ENCODE measurements at places on chromosomes 11 and 22. TPM values are rescaled to one million over a fixed set of nuclear protein-coding genes. Genes with fewer than 3 reads are reported as not detected.

The TSGA10IP gene
- total RNA-seq: not detected

DNA sequence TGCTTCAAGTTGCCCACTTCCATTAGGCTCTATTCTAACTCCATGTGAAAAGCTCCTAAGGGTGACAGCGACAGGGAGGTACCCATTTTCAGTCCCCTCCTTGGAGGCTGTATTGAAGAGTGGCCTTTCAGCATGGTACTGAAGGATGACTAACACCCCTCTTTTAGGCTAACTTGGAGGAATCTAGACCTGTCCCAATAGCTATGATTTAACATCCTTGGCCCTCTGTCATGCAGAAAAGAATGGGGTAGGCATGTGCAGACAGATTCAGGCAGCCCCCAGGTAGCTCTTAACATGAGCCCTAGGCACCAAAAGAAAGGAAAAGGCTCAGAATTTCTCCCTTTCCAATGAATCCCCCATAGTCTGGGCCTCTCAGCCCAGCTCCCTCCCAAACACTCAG lies 89.3 kb upstream of the AMOTL1 start:
- H3K27me3 ChIP-seq: no peaks in the 10 kb centered on the region
- no peak overlapping the region for H3K27ac ChIP-seq
- H3K4me3 ChIP-seq: no peak overlapping the region
- no peak for DNase-seq

- DNase-seq: no peak
- no peaks in the 10 kb centered on the region for H3K4me1 ChIP-seq
- no peaks in the 10 kb centered on the region for H3K27me3 ChIP-seq
- H3K27ac ChIP-seq: no peak overlapping the region
- H3K4me3 ChIP-seq: no peak overlapping the region
Observed at GRCh38 chr11:108522318-108522717, 24.1 kb upstream of the POGLUT3 start.

DNA sequence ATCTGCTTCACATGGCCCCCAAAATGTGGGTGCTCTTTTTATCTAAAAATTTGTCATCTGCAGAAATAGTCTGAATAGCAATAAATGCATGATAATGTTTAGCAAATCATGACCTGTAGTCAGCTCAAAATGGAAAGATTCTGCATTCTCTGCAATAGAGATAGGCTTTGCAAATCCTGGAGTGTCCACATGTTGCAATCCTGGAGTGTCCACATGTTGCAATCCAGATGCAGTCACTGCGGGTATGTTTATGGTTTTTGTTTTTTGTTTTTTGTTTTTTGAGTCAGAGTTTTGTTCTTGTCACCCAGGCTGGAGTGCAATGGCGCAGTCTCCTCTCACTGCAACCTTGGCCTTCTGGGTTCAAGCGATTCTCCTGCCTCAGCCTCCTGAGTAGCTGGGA lies 20.2 kb upstream of the LRRC32 start:
- H3K27me3 ChIP-seq: no peaks in the 10 kb centered on the region
- DNase-seq: peak; percentile 81
- H3K36me3 ChIP-seq: no peaks in the 10 kb centered on the region
- no peak overlapping the region for H3K4me3 ChIP-seq
- H3K27ac ChIP-seq: no peak overlapping the region
- H3K4me1 ChIP-seq: no peaks in the 10 kb centered on the region

DNA sequence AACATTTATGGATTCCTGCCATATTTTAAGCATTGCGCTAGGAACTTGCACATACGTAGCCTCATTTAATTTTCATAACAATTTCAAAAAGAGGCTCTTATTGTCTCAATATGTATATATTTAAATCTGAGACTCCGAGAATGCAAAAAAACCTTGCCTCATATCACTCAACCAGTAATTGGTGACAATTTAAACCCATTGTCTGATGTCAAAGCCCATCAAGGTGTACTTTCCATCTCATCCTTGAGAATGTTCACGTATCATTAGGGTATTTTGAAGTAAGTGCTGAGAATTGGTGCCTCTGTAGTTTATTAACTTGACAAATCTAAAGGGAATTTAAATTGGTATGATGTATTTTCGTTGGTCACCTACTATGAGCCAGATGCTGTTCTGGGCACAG lies 136.5 kb downstream of the FAM76B start:
- no peaks in the 10 kb centered on the region for H3K36me3 ChIP-seq
- H3K4me3 ChIP-seq: no peak overlapping the region

The TPH1 gene
- total RNA-seq: not detected

The P2RY2 gene
- total RNA-seq: not detected

DNA sequence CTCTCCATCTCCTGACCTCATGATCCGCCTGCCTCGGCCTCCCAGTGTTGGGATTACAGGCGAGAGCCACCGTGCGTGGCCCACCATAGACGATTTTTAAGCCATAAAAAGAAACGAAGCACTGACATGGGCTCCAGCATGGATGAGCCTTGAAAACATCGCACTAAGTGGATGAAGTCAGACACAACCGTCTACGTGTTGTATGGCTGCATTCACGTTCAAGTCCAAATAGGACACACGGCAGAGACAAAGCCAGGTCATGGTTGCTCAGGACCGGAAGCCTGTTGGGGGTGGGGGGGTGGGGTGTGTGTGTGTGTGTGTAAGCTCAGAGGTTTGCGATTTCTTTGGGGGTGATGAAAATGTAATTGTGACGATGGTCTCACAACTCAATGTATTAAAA lies 10.0 kb downstream of the RRP7A start:
- no peak for DNase-seq
- H3K4me1 ChIP-seq: no peaks in the 10 kb centered on the region
- H3K36me3 ChIP-seq: no peaks in the 10 kb centered on the region

GRCh38 chr22:41285441-41285819 lies 557 bp downstream of the RANGAP1 start:
- peak overlapping the region; percentile 96 for H3K27ac ChIP-seq
- H3K27me3 ChIP-seq: no peaks in the 10 kb centered on the region
- peaks cover 9% of the 10 kb centered on the region for H3K36me3 ChIP-seq

DNA sequence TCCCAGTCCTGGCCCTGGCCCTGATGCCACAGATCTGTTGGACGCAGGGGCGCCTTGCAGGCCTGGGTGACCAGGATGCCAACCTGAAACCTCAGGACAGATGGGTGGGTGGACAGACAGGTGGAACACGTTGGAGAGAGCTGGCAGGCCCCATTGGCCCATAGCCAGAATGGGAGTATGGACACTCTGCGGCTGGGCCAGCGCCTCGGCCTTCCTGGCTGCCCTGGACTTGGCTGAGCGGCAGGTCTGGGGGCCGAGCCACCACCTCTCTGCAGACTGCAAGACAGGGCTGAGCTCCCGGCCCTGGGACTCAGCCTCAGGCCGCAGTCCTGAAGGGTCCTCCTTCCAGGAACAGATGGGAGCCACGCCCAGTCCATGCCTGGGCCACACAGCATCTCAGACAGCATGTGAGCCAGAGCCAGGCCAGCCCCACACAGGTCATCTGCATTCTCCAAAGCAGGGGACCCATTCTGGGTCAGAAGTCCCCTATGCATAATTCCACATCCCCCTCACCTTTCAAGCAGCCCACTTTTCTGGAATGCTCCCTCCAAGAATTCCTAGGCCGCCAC lies 14.1 kb downstream of the WNT7B start:
- no peak for DNase-seq
- no peak overlapping the region for H3K4me3 ChIP-seq
- H3K4me1 ChIP-seq: no peaks in the 10 kb centered on the region
- no peaks in the 10 kb centered on the region for H3K27me3 ChIP-seq

DNA sequence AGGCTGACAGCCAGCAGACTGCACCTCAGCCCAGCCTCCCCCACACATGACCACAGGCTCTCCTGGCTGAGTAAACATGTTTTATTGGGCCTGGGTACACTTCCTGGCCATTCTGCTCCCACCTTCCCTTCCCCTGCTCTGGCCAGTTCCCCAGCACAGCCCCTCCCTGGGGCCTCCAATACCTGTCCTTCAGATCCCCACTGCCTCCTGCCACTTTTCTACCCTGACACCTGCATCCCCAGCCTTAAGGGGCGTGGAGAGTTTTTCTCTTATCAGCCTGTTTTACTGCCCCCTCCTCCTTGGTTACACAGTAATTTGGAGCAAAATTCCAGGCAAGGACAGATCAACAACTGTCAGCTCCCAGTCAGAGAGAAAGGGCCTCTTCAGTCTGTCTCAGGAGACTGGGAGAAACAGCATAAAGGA lies at the start of gene ISX:
Gene ISX (plus strand): TSS at position 363 of the 423 bp plus-strand sequence. CDS start 930 bp downstream, outside the sequence.
- no peak within 1 kb of the TSS for H3K27ac ChIP-seq
- DNase-seq: no peak
- H3K27me3 ChIP-seq: no peaks in the 10 kb centered on the region
- no peaks in the 10 kb centered on the region for H3K36me3 ChIP-seq
- H3K4me3 ChIP-seq: no peak within 1 kb of the TSS

The MUC15 gene
- total RNA-seq: not detected

GRCh38 chr11:130435671-130436070 lies 7.3 kb upstream of the ADAMTS8 start:
- DNase-seq: peak; percentile 77
- peak overlapping the region; percentile 56 for H3K27ac ChIP-seq
- H3K27me3 ChIP-seq: no peaks in the 10 kb centered on the region
- peaks cover 18% of the 10 kb centered on the region for H3K4me1 ChIP-seq
- no peaks in the 10 kb centered on the region for H3K36me3 ChIP-seq

DNA sequence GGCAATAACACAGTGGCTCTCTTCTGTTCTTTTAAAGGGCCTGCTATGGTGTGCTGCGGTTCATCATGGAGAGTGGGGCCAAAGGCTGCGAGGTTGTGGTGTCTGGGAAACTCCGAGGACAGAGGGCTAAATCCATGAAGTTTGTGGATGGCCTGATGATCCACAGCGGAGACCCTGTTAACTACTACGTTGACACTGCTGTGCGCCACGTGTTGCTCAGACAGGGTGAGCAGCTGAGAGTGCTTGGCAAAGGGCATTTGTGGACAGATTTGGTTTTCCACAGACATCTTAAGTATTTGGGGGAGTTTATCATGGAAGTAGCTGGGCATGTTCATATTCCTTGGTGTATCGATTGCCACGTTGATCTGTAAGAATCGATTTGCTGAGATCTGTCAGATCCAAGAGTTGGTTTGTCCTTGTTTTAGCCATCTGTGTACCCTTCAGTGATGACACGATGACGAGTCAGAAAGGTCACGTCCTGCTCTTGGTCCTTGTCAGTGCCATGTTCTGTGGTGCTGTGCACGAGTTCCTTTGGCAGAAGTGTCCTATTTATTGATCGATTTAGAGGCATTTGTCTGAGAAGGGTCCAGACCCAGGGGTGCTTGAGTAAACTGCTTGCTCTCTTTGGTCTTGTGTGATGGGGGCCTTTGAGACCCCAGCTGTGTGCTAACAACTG lies 4.8 kb downstream of the RPS3 start:
- H3K27me3 ChIP-seq: no peaks in the 10 kb centered on the region
- no peak overlapping the region for H3K27ac ChIP-seq
- no peak overlapping the region for H3K4me3 ChIP-seq
- DNase-seq: no peak

DNA sequence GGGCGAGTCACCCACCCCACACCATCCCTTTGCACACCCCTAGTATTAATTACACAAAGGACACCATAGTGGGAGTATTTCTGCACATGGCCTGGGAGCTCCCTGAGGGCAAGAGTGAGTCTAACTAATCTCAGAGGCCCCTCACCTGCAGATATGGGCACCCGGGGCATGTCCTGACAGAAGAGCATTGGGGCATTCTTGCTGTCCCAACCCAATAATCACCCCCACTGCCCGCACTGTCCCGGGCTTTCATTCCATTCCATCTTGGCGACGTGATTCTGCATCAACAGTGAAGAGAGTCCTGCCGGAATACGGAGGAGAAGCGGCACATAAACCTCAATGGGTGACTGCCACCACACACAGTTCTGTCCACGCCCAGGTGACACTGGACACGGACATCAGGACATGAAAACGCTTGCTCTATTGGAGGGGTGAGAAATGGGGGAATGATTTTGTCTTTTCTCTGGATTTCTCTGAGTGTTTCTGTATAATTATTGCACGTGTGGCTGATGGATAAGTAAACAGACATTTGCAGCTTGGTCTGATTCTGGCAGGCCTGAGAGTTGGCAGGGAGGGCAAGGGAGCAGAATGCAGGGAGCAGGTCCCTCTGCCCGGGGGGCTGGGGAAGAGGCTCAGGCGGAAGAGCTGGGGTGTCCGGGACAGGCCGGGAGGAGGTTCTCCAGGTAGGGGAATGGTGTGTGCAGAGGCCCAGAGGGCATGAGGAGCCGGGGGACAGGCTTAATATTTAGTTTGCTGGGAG lies 38.2 kb downstream of the SCUBE1 start:
- H3K4me1 ChIP-seq: no peaks in the 10 kb centered on the region
- DNase-seq: no peak
- H3K4me3 ChIP-seq: no peak overlapping the region
- no peaks in the 10 kb centered on the region for H3K36me3 ChIP-seq
- no peak overlapping the region for H3K27ac ChIP-seq
- H3K27me3 ChIP-seq: peaks cover 24% of the 10 kb centered on the region

The TCF20 gene
- total RNA-seq: 20.6 TPM

DNA sequence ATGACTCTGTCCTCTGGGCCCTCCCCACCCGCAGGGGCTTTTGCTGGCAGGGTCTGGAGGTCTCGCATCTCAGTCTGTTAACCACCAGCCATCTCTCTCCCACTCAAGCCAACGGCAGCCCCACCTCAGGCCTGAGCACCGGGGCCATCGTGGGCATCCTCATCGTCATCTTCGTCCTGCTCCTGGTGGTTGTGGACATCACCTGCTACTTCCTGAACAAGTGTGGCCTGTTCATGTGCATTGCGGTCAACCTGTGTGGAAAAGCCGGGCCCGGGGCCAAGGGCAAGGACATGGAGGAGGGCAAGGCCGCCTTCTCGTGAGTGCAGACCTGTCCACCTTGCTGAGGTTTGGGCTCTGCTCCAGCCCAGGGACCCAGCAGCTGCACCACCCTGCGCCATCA lies 44.3 kb upstream of the TTC12 start:
- no peaks in the 10 kb centered on the region for H3K4me1 ChIP-seq
- H3K27ac ChIP-seq: no peak overlapping the region
- no peak overlapping the region for H3K4me3 ChIP-seq
- no peak for DNase-seq

GRCh38 chr22:47161631-47162030 lies 399.2 kb downstream of the TBC1D22A start:
- no peak overlapping the region for H3K4me3 ChIP-seq
- H3K27me3 ChIP-seq: no peaks in the 10 kb centered on the region
- DNase-seq: no peak
- H3K27ac ChIP-seq: no peak overlapping the region
- H3K36me3 ChIP-seq: no peaks in the 10 kb centered on the region

- no peak for DNase-seq
- H3K4me1 ChIP-seq: no peaks in the 10 kb centered on the region
- no peak overlapping the region for H3K4me3 ChIP-seq
- H3K36me3 ChIP-seq: no peaks in the 10 kb centered on the region
- no peak overlapping the region for H3K27ac ChIP-seq
Observed at GRCh38 chr22:23531283-23531956, 48.7 kb downstream of the IGLL1 start.

- no peak overlapping the region for H3K27ac ChIP-seq
- peaks cover 3% of the 10 kb centered on the region for H3K4me1 ChIP-seq
- H3K4me3 ChIP-seq: no peak overlapping the region
- DNase-seq: no peak
- H3K36me3 ChIP-seq: no peaks in the 10 kb centered on the region
Observed at GRCh38 chr22:39416319-39416718, 16.7 kb downstream of the TAB1 start.
